ENCODE measurements at places on chromosomes 2 and 18.

GRCh38 chr2:177670791-177671535 is 278.4 kb downstream of the AGPS start:
- no peaks in the 10 kb centered on the region for H3K4me1 ChIP-seq
- H3K27me3 ChIP-seq: peaks cover 5% of the 10 kb centered on the region

- peak overlapping the region; percentile 17 for H3K27ac ChIP-seq
- peaks cover 17% of the 10 kb centered on the region for H3K4me1 ChIP-seq
- H3K36me3 ChIP-seq: no peaks in the 10 kb centered on the region
- ATAC-seq: no peak
- no peaks in the 10 kb centered on the region for H3K27me3 ChIP-seq
Measured at GRCh38 chr2:157840568-157841156, 35.5 kb downstream of the ACVR1 start.

- H3K4me1 ChIP-seq: no peaks in the 10 kb centered on the region
- H3K4me3 ChIP-seq: no peak overlapping the region
- no peaks in the 10 kb centered on the region for H3K36me3 ChIP-seq
- peaks cover 17% of the 10 kb centered on the region for H3K27me3 ChIP-seq
Measured at GRCh38 chr2:56167616-56168562, 15.9 kb upstream of the CCDC85A start.

- no peaks in the 10 kb centered on the region for H3K4me1 ChIP-seq
- H3K4me3 ChIP-seq: no peak overlapping the region
- H3K36me3 ChIP-seq: no peaks in the 10 kb centered on the region
Measured at GRCh38 chr2:44651974-44652373, 289.5 kb upstream of the SIX3 start.

DNA sequence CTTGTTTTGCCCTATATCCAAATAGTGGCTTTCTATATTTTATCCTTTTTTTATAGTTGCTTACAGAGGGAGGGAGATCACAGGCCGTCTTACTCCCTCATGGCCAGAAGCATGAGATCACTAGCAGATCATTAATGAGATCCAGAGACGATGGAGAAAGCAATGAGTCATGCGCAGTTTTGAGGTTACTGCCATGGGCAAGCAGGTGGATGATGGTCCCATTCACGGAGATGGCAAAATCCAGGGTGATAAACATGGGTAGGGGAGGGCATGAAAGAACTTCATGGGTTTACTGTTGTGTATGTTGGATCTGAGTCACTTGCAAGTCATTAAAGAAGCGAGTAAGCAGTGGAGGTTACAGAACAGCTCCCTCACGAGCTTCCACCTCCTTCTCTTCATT is 60.4 kb downstream of the C18orf63 start:
- H3K4me3 ChIP-seq: no peak overlapping the region
- no peaks in the 10 kb centered on the region for H3K27me3 ChIP-seq
- no peaks in the 10 kb centered on the region for H3K4me1 ChIP-seq
- H3K36me3 ChIP-seq: no peaks in the 10 kb centered on the region

- no peaks in the 10 kb centered on the region for H3K36me3 ChIP-seq
- H3K4me3 ChIP-seq: peak overlapping the region; percentile 69
- H3K4me1 ChIP-seq: peaks cover 10% of the 10 kb centered on the region
Measured at GRCh38 chr2:14634489-14635390, 2.2 kb downstream of the LRATD1 start.
